ENCODE measurements at places on chromosomes 3 and 15. TPM values are rescaled to one million over a fixed set of nuclear protein-coding genes. Genes with fewer than 3 reads are reported as not detected.

Gene SLC12A8
- total RNA-seq, result 11.2 TPM

Gene GRIP2
- total RNA-seq, result 0.44 TPM

Gene CHRM5
- under 0.01 TPM for total RNA-seq

Gene PPARG
- 0.88 TPM for total RNA-seq

Gene XXYLT1
- total RNA-seq, result 35.8 TPM

Gene PTPN9
- total RNA-seq, result 28.9 TPM

Gene PRKCD
- 4.2 TPM for total RNA-seq

Gene VEPH1
- 131 TPM for total RNA-seq

Gene ACKR2
- not detected for total RNA-seq

Gene AADACL2
- not detected for total RNA-seq

Gene HACD3
- 40.9 TPM for total RNA-seq

Gene SLC2A2
- total RNA-seq, result not detected

Gene LTK
- 3.9 TPM for total RNA-seq

Gene TEX55
- not detected for total RNA-seq

Gene ANO10
- total RNA-seq, result 48.5 TPM

Gene ZNF860
- 0.44 TPM for total RNA-seq

Gene FBLN2
- total RNA-seq, result 251 TPM

Gene SERPINI2
- total RNA-seq, result not detected

Gene ADCY5
- not detected for total RNA-seq

Gene IGSF11
- total RNA-seq, result not detected

Gene MYD88
- total RNA-seq, result 19.5 TPM

Gene MYL3
- total RNA-seq, result not detected

Gene ARGFX
- total RNA-seq, result not detected

Gene FAM81A
- not detected for total RNA-seq

Gene GCHFR
- total RNA-seq, result 1.0 TPM

Gene GMNC
- 0.14 TPM for total RNA-seq

Gene IL17RD
- 0.44 TPM for total RNA-seq

Gene LRRC49
- 11.5 TPM for total RNA-seq

Gene C3orf49
- total RNA-seq, result not detected

Gene DTWD1
- 21.0 TPM for total RNA-seq

Gene CP
- not detected for total RNA-seq

Gene UPK1B
- not detected for total RNA-seq

Gene SPESP1
- 2.4 TPM for total RNA-seq

Gene TLR9
- not detected for total RNA-seq

Gene CYP1A2
- not detected for total RNA-seq

Gene CYP8B1
- total RNA-seq, result not detected

Gene ALS2CL
- total RNA-seq, result 1.3 TPM

Gene A4GNT
- not detected for total RNA-seq
